ENCODE measurements at places on chromosomes 4 and X.

DNA sequence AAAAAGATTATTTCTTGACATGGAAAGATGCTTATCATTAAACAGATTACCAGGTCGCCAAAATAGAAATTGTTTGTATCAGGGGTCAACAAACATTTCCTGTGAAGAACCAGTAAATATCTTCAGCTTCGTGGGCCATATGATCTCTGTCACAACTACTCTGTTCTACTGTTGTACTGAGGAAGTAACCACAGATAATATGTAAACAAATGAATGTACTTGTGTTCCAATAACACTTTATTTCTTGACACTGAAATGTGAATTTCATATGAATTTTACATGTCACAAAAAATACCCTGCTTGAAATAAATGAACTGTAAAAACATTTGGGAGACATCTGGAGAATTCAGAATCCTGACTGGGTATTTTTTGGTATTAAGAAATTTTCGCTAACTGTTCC is 4.7 kb upstream of the FHL1 start:
- DNase-seq: no peak

- DNase-seq: no peak
These were observed 10.9 kb upstream of the SYNPO2 start for GRCh38 chr4:118877797-118878196.

- DNase-seq: no peak
These were observed 13.6 kb upstream of the CXCL2 start for GRCh38 chr4:74112399-74113105.

DNA sequence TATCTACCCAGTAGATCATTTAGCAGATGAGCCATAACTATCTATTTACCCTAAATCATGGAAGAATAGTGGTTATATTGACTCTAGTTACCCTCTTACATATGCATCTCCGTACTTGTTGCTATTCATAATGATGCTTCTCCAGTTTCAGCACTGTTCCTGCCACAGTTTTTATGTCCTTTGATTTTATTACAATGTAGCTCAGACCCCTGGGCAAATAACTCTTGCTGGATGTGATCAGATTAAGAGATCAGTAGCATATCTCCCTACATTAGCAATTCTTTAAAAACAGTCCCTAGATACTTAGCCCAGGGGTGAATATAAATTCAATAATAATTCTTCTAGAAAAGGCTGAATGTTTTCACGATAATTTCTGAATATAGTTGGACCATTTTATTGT is 696.5 kb downstream of the ADGRL3 start:
- DNase-seq: no peak

Data from stimulated activated CD8-positive, alpha-beta memory T cell treated with anti-CD3 and anti-CD28 coated beads, Interleukin-2, amount 100 ng/mL, for 1 hour (primary cell).